NCI-H446 treated with DMSO at 0.1 percent for 48 hours (cell line): ENCODE measurements at places on chromosomes 5 and 9.

GRCh38 chr9:19999491-20000057 is 210.7 kb upstream of the SLC24A2 start:
- DNase-seq = no peak

- DNase-seq = no peak
These were observed 15.4 kb downstream of the HAUS6 start for GRCh38 chr9:19087106-19088000.

- DNase-seq = no peak
These were observed 255.5 kb downstream of the KIAA0825 start for GRCh38 chr5:94362857-94363256.

DNA sequence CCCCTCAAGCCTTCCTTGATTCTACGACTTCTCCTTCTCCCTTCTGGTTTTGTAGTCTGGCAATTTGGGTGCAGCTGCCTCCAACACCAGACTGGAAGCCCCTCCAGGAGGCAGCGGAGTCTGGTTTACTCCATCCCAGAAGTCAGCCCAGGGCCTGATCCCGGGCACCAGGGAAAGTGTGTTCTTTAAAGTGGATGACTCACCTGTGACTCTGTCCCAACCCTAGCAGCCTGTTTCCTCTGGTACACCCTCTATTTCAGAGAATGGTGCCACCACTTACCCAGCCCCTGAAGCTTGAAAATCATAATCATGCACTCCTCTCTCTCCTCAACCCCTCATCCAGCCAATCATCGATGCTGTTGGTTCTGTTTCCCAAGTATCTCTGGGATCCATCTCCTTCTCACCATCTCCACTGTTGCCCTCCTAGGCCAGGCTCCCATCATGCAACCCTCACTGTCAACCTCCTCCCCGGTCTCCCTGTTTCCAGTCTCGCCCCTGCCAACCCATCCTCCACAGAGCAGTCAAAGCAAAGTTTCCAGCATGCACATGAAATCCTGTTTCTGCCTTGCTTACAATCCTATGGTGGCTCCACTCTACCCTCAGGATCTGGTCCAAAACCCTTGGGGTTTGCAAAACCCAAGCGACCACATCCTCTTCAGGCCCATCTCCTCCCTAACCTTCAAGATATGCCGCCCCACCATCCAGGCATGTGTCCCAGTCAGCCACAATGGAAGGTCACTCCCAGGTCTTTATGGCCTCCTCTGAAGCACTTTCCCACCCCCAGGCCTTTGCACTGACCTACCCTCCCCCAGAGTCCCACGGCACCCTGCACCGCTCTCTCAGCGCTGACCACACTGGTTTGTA is 10.5 kb downstream of the LHX6 start:
- no peak for DNase-seq

DNA sequence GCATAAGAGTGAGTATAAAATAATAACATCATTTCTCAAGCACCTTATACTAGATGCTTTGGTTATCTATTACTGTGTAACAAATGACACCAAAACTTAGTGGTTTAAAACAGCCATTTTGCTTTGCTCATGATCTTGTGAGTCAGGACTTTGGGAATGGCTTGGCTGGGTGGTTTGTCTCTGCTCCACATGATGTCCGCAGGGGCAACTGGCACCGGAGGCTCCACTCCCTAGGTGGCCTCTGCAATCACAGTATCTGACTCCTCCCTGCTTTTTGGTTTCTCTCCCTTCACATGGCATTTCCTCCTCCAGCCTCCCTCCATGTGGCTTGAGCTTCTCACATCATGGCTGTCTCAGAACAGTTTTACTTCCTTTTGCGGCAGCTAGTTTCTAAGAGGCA is 259.5 kb downstream of the GAS1 start:
- no peak for DNase-seq

GRCh38 chr9:134356496-134357470 is 30.5 kb downstream of the RXRA start:
- DNase-seq = no peak

- no peak for DNase-seq
These were observed 26.3 kb upstream of the NDFIP1 start for GRCh38 chr5:142082182-142082781.

DNA sequence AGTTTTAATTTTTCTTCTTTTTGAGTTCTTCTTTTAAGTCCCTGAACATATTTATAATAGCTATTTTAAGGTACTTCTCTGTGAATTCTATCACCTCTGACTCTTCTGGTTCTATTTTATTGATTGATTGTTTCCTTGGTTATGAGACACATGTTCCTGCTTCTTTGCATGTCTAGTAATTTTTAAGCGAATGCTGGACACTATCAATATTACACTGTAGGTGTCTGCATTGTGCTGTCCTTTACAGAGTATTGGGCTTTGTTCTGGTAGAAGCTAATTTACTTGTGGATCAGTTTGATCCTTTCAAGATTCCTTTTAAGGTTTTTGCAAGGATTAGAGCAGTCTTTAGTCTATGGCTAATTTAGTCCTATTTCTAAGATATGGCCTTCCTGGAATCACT is 195.7 kb downstream of the GAPVD1 start:
- DNase-seq = no peak

GRCh38 chr5:156753846-156754245 is 96.2 kb upstream of the PPP1R2B start:
- no peak for DNase-seq

- DNase-seq = no peak
These were observed 10.6 kb downstream of the IL9 start for GRCh38 chr5:135885031-135885430.

GRCh38 chr5:39639618-39640089 is 214.9 kb upstream of the DAB2 start:
- DNase-seq = no peak

GRCh38 chr5:77267496-77267895 is 57.0 kb downstream of the PDE8B start:
- no peak for DNase-seq

DNA sequence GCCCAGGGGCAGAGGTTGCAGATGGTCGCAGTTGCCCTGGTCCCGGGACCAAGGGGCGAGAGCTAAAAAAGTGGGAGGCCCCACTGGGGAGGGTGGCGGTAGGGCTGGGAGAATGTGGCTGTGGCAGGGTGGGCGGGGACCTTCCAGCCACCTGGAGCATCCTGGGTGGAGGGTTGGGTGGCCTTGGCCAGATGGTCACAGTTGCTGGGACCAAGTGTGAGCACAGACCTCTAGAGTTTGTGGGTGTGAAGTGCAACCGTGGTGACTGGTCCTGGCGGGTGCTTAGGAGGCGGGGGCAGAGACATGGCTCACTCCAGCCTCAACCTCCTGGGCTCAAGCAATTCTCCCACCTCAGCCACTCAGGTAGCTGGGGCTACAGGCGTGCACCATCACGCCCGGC is 5.7 kb upstream of the TRAF2 start:
- DNase-seq = no peak

GRCh38 chr5:176658817-176659511 is 11.7 kb downstream of the TSPAN17 start:
- no peak for DNase-seq

- DNase-seq = no peak
These were observed 47.1 kb upstream of the PWWP2A start for GRCh38 chr5:160166069-160166972.

- peak; percentile 45 for DNase-seq
These were observed 2.0 kb upstream of the ANP32B start for GRCh38 chr9:97980918-97981845.
